ENCODE measurements at places on chromosomes 3 and 15.
A peak's percentile ranks its signal among the peaks of the same experiment; 100 is the strongest.

- no peak for DNase-seq
Observed at GRCh38 chr3:42439261-42440115, 29.1 kb upstream of the LYZL4 start.

DNA sequence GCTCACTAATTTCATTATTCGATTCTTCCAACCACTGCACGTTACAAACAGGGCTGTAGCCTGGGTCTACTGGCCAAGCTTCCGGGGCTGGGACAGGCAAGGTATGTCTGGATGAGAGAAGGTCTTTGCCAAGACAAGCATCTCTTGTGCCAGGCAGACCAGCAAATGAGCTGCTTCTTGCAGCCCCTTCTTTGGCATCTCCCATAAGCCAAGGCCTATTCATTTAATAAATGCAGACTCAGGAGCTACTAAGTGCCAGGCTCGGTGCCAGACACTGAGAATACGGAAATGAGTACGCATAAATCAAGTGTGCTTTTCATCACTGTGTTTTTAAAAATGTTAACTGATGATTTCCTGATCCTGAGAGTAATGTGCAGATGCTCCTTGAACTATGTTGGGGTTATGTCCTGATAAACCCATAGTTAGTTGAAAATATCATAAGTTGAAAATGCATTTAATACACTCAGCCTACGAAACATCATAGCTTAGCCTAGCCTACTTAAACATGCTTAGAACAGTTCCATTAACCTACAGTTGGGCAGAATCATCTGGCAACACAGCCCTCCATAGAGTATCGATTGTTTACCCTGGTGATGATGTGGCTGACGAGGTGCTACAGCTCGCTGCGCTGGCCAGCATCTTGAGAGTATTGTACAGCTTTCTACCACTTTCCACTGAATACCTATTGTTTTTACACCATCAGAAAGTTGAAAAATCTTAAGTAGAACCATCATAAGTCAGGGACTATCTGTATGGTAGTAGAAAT is 135.0 kb upstream of the CTDSPL start:
- peak; percentile 21 for DNase-seq

- DNase-seq: no peak
Observed at GRCh38 chr3:107263269-107264021, 113.8 kb upstream of the CCDC54 start.

DNA sequence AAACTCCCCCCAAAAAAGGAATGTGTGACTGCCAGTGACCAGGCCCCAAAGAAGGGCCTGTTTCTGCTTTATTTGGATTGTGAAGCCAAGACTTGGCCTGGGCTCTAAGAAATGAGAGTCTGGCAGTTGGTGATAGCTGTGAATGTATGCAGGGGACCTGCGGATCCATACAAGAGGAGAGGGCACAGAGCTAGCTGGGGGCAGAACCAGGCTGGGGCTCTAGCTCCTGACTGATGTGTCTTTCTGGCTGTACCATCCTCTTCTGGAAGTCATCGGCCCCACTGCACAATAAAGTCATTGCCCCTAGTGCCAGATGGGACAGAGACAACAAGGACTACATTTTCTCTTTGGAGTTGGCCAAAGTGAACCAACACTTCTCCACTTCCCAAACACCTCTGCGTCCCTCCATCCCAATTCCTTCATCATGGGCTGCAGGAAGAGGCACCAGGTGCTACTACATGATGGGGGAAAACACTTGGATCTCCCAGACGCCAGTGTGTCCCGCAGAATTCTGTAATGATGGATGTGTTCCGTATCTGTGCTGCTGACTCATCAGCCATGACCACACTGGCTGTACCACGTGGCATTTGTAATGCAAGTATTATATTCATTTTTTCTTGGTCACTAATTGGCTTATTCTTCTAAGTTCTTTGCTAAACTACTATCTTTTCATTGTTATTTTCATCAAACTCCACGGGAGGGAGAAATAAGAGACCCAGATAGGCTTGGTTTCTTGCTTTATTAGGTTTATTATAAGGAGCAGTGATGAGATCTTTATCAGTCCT is 1.7 kb upstream of the PLA2G4F start:
- peak; percentile 62 for DNase-seq

DNA sequence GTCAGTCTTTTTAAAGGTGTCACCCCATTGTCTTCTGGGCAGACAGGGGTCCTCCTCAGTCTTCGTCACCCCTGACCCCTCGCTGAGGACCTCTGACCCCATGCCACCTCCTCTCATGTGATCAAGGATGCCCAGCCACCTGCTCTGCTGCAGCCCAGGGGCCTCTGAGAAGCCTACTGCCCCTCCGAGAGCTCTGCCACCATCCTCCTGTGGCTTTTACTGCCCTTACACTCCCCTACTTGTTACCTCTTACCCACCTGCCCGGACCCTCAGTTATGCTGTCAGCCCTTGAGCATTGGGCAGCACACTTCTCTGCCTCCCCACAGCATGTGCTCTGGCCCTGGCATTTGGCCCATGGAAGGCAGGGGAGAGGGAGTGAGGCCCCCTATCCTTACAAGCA is 123.2 kb downstream of the LRRK1 start:
- peak; percentile 1 for DNase-seq

- DNase-seq: no peak
Observed at GRCh38 chr3:112776836-112777235, 69.8 kb downstream of the CD200R1L start.

DNA sequence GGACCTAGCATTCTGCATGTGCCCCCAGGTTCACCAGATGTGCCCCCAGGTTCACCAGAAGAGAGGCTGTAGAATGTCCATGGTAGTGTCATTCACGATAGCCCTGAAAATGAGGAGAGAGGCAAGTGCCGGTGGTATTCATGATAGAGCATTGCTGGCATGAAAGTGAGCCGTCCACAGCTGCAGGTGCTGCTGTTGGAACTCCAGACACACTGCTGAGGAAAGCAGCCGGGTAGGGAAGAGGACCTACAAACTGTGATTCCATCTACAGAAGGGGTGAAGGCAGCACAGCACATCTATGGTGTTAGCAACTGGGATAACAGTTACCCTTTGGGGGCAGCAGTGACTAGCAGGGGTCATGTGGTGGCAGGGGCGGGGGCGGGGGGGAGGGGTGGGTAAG is 125.0 kb upstream of the PLXNA1 start:
- no peak for DNase-seq

GRCh38 chr15:40463886-40464545 is 6.8 kb upstream of the CHST14 start:
- DNase-seq: no peak

GRCh38 chr15:99467853-99468464 is 97.8 kb upstream of the MEF2A start:
- no peak for DNase-seq

- no peak for DNase-seq
Observed at GRCh38 chr3:86995537-86995936, 4.6 kb upstream of the VGLL3 start.

- DNase-seq: no peak
Observed at GRCh38 chr3:16723978-16724377, 118.8 kb upstream of the DAZL start.

- no peak for DNase-seq
Observed at GRCh38 chr15:33419701-33420100, 108.9 kb downstream of the RYR3 start.

DNA sequence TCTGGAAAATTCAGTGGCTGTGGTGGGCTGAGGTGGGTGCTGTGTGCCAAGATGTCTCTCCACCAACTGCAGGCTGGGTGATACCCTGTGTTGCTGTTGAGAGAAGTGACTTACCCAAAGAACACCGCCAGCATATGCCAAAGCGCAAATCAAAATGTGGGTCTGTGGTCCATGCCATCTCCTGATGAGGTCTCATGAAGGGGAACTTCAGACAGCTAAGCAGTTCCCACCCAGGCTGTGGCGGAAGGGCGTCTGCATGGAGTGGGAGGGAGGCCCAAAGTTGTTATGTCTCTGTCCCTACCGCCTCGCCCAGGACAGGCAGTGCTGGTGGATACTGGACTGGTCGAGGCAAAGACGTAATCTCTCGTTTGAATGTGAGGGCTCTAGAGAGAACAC is 70.9 kb upstream of the PLXNA1 start:
- no peak for DNase-seq

DNA sequence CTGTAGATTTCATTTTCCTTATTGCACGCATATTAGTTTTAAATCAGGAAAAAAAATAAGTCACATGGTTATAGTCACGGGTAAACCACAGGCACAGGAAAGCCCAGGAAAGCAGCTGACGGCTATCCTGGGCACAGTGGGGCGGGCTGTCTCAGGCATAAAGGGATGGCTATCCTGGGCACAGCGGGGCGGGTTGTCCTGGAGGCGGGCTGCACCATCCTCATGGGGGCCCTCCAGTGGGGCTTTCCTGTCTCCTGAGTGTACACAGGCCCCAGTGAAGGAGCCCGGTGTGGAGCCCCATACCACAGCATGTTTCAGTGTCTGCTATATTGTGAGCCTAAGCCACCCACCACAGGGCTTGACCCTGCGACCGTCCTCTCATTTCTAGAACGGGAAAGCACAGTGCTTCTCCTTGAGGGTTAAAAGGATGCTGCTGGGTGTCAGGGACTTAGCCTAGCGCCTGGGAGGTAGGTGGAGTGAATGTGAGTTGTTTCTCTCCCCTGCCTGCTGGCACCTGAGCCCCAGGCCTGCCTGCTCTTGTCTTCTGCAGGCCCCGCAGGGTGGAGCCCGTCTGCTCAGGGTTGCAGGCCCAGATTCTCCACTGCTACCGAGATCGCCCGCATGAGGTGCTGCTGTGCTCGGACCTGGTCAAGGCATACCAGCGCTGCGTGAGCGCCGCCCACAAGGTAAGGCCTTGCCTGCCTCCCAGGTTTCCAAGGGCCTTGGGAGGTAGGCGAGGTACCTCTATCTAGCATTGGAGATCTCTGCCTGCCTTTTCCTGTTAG is 25.9 kb upstream of the PLXNA1 start:
- no peak for DNase-seq

DNA sequence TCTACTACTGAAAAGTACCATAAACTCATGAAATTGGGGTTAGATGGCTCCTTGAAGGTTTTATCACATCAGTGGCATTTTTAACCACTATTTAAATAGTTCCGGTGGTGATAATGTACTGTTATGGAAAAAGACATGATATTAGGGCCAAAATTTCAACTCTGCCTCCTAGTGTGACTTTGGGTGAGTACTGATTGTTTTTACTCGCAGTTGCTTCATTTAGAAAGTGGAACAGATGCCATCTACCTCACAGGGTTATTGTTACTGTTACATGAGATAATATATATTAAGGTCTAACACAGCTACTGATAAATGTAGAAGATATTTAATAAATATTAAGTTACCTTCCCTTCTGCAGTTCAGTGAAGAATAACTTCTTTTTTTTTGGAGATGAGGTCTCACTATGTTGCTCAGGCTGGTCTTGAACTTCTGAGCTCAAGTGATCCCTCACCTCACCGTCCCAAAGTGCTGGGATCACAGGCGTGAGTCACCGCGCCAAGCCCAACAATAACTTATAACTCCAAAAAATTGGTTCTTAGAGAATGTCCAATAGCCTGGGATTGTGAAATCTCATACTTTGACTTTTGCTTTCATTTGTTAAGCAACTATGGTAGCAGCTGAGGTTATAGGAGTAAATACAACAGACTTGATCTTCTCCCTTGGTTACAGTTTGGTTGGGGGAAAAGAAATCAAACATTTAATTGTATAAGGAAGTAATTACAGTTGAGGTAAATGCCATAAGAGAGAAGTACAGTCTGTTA is 48.3 kb downstream of the MEF2A start:
- no peak for DNase-seq

DNA sequence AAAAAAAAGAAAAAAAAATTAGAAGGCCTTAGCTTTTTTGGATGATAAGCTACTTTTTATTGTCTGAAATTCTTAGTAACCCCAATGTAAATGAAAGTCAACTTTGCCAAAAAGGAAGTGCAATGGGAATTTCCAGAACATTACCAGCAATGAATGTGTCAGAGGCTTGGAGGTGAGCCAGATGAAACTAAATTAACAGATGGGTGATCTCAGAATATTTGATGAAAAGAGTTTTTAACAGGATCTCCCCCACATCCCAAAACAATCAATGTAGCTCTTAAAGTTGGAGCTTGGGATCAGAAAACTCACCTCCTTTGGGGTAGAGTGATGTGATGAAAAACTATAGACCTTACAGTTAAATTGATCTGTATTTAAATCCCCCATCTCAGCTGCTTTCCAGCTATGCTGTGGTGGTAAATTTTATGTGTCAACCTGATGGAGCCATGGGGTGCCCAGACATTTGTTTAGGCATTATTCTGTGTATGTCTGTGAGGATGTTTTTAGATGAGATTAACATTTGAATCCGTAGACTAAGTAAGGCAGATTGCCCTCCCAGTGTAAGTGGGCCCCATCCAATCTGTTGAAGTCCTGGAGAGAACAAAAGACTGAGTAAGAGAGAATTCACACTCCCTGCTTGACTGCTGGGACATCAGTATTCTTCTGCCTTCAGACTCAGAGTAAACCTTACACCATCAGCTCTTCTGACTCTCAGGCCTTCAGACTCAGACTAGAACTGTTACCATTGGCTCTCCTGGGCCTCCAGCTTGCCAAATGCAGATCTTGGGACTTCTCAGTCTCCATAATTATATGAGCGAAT is 84.3 kb upstream of the TNFSF10 start:
- no peak for DNase-seq

DNA sequence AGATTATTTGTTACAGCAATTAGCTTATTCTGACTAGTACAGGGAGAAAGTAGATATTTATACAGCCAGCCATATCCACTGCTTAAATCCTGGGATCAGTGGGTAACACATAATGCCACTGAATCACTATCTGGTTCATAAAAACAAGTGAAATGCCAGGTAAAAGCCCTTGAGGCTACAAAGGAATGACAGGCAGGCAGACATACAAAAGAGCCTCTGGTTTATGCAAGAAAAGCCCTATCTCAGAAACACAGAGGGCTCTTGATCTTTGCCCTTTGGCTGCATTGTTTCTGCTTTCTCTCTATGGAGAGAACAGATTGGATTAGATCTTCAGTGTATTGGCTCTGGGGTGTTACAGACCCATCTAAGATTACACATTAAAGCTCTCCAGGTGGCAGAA is 115.4 kb upstream of the GADL1 start:
- no peak for DNase-seq

DNA sequence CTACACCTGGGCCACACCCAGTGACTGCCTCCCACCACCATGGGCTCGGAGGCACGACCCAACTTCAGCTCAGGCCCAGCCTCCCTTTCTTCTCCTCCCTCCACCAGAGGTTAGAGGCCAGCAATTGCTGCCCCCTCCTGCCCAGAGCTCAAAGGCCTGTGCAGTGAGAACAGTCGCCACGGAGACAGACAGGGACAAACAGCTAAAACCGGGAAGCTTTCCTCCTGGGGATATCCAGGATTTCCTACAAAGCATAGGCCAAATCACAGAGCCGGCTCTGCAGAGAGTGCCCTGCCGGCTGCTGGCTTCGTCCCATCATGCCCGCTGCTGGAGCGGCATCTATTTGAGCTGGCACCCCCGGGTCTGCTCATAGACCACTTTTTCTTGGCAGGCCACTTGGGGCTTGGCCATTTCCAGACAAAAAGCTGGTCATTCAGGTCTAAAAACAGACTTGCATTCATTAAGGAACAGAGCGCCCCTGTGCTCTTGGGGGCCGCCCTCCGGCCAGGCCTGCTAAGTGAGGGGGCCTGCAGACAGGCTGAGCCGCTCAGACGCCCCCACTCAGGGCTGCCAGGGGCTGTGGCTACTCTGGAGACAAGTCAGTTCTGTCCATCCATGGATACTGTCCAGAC is 17.5 kb downstream of the GRAMD2A start:
- DNase-seq: no peak

GRCh38 chr3:148896062-148896461 is 31.0 kb downstream of the CPA3 start:
- no peak for DNase-seq
